ENCODE measurements at places on chromosomes 16 and 17. TPM values are rescaled to one million over a fixed set of nuclear protein-coding genes. Genes with fewer than 3 reads are reported as not detected.
A peak's percentile ranks its signal among the peaks of the same experiment; 100 is the strongest.

DNA sequence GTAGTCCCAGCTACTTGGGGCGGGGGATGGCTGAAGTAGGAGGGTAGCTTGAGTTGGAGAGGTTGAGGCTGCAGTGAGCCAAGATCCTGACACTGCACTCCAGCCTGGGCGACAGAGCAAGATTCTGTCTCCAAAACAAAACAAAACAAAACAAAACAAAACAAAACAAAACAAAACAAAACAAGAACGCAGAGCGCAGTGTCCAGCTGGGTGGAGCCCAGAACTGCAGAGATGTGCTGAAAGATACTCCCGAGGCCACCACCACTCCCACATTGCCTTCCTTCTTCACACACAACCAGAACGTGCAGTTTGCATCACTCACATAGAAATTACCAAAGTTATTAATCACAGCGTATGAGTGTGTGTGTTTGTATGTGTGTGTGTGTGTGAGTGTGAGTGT, 222.9 kb upstream of the ASIC2 start:
- ATAC-seq = no peak

- ATAC-seq = no peak
Observed at GRCh38 chr16:2028620-2029220, 2.0 kb downstream of the NHERF2 start.

- ATAC-seq = peak; percentile 35
Observed at GRCh38 chr16:48517493-48517892, 92.5 kb downstream of the N4BP1 start.

GRCh38 chr17:72206376-72206775, 85.6 kb downstream of the SOX9 start:
- ATAC-seq = no peak

GRCh38 chr17:47649972-47650524, 329 bp downstream of the KPNB1 start:
- peak; percentile 27 for ATAC-seq

CLEC3A gene
- not detected for total RNA-seq

Measured in esophagus mucosa (tissue), 1 donor.